NCI-H446 treated with DMSO at 0.1 percent for 48 hours (cell line): ENCODE measurements at places on chromosomes 5 and 9.

GRCh38 chr9:91655215-91655614 lies 231.6 kb upstream of the NFIL3 start:
- DNase-seq = no peak

- DNase-seq = no peak
Measured at GRCh38 chr5:132505641-132506040, 15.1 kb upstream of the IRF1 start.

- no peak for DNase-seq
Measured at GRCh38 chr9:92637326-92637725, 32.6 kb downstream of the IPPK start.

DNA sequence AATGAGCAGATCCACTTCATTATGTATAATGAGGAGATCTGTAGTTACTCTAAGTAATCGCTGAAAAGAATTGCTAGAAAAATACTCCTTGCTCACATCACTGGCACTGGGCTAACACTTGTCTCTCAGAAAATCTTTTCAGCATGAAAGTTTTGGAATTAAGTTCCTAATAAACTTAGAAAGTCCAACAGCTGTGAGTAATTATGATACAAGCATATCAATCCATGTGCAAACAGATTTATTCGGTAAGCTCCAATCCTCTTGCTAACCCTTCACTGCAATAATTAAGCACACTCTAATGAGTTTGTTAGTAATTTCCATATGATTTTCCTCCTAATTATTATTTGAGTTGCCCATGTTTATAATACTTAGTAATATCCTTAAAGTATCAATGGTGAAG lies 652.6 kb upstream of the WWC1 start:
- DNase-seq = no peak

DNA sequence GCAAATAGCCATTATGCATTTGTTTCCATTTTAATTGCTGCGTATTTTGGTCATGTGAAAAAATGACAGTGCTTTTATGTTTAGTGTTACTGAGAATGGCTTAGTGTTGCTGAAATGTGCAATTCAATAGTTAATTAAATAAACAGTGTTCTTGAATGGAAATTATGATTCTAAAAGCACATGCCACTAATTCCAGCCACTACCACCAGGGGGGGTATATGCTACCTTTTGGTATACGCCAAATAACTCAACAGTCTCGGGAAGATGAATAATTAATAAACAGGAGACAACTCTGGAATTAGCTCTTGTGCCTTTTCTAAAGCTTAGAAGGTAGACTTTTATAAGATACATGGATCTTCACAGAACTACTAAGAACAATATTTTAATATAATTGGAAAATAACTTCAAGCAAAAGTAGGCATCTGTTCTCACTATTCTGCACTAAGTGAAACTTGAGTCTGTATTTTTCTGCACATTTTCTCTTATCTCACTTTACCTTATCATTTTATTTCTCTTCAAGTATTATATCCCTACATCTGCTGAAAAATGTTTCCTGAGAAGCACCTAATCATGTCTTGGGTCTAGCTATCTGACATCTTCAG lies 83.5 kb upstream of the MINAR2 start:
- no peak for DNase-seq

DNA sequence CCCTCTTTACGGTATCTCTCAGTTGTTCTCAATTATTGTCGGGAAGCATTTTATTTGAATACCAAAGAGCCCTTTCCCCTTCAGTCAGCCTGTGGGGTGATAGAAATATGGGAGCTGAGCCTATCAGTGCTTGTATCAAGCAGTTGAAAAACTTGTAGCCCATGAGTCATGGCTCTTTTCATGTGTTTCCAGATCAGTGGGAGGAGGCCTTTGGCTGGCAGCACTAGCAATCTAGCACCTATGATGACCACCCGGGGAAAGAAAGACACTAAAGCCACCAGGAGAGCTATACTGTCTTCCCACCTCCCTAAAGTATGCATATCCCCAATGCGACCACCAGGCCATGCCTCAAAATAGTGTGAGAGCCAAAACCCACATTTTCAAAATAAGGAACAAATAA lies 696.9 kb upstream of the C9orf72 start:
- DNase-seq = no peak

DNA sequence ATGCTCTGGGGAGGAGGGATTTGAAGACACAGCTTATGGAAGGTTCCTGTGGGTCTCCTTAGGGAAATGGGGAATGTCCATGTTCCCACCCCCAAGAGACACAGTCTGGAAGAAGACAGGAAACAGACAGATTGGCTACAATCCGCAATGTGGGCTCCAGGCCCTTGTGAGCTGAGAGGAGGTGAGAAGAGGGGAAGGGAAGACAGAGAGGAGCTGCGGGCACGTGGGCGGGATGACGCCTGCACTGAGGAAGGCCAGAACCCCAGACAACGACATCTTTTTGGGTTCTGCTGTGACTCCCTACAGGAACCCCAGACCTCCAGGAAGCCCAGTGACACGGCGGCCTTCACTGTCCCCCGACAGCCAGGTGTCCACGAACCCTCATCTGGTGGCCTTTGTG lies 29.9 kb upstream of the NKD2 start:
- DNase-seq = no peak

DNA sequence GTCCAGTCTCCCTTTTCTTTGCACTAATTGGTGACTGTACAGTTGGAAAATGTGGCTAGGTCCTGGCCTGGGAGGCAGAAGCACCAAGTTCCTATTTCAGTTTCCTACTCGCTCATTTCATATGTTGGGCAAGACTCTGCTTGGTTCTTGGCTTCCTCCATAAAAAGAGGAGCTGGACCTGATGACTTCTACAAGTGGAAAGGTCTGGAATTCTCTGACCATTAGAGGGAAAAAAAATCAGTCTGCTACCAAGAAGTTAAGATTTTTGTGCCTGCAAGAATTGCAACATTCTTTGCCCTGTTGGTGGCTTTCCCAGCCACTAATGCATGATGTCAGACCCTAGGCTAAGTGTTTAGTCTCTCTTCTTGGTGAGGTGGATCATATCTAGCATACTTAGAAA lies 91.5 kb downstream of the WDR41 start:
- no peak for DNase-seq

- no peak for DNase-seq
Measured at GRCh38 chr5:61526207-61526519, 194.1 kb downstream of the ZSWIM6 start.

- peak; percentile 9 for DNase-seq
Measured at GRCh38 chr9:77848897-77849296, 182.7 kb downstream of the GNAQ start.

DNA sequence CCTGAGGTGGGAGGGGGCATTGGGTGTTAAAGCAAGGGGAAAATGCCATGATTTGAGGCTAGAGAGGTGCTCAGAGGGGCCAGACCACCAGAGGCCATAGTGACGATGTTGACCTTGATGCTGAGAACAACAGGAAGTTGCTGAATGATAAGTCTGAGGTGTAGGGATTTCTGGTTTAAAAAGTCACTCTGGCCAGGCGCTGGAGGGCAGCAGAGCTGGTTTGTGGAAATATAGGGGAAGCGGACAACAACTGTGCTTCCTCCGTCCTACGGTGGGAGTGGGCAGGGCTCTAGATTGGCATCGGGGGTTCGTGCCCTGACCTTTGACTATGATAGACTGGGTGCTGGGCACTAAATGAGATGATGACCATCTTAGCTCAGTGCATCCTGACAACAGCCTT lies 44.7 kb downstream of the STOM start:
- DNase-seq = no peak

DNA sequence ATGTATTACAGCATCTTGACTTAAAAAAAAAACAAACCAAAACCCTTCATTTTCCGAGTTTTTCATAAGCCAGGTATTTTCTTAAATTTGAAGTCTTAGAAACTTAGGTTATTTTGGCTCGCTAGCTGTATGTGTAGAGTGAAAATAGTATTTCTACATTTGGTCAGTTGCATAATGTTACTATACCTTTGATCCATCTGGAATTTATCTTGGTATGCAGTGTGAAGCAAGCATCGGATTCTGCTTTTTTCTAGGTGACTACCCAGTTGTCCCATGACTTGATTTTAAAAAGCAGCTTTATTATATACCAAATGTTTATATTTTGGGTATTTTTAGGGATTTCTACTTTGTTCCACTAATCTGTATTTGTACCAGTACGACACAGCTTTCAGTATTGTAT lies 27.7 kb downstream of the UBAP1 start:
- no peak for DNase-seq

GRCh38 chr5:32531885-32532520 lies 53.4 kb upstream of the SUB1 start:
- no peak for DNase-seq

GRCh38 chr5:164175083-164175482 lies 669.7 kb downstream of the MAT2B start:
- no peak for DNase-seq

GRCh38 chr5:77444356-77444755 lies 47.8 kb downstream of the WDR41 start:
- DNase-seq = no peak

- no peak for DNase-seq
Measured at GRCh38 chr5:168935183-168935582, 356.0 kb upstream of the PANK3 start.

GRCh38 chr5:160339406-160340130 lies 27.2 kb upstream of the CCNJL start:
- DNase-seq = peak; percentile 73

- DNase-seq = no peak
Measured at GRCh38 chr9:125696106-125696647, 10.8 kb downstream of the MAPKAP1 start.

- no peak for DNase-seq
Measured at GRCh38 chr5:172558076-172558976, 82.7 kb upstream of the NEURL1B start.

DNA sequence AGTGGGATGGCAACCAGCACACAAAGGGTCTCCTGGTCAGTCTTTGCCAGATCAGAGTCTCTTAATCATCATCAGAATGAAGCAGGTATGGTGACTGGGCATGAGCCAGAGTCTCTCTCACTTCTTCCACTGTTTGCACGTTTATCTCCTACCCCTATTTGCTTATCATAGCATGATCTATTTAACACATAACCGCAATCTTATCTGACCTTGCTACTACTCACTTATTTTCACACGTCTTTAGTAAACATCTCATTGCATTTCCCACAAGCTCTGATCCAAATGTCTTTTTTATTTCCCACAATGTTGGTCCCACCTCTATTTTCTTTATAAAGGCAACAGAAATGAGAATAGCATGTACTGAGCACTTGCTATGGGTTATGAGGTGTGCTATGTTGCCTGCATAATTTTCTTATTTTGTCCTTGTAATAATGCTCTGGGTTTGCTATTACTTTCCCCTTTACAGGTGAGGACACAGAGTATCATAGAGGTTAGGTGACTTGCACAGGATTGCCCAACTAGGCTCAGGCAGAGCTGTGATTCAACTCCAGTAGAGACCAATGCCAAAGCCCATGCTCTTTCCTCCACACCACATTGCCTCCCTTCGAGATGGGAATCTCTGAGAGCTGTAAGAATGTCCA lies 39.7 kb upstream of the IL7R start:
- DNase-seq = no peak

DNA sequence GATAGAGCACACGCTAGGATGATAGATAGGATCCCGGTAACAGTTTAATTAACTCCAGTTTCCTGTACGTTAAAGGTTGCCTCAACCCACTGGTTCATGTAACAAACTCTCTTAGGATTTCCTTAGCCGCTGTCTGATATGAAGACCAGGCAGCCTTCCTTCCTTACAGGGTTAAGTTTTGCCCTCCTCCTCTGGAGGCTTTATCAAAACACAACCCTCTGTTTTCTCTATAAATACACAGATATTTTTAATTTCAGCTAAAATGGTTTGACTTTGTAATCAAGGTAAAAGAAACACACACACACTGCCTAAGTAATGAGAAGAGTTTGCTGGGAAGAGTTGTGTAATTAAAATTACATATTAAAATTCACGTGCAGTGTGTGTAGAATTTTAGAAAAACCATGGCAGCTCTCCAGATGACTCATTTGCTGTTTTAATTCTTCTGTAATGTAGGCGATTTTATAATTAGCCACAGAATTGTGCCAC lies 369.8 kb downstream of the CSNK1G3 start:
- peak; percentile 38 for DNase-seq

GRCh38 chr5:55308254-55308836 lies 556 bp downstream of the MTREX start:
- DNase-seq = no peak

GRCh38 chr5:61621202-61621650 lies 289.2 kb downstream of the ZSWIM6 start:
- no peak for DNase-seq

DNA sequence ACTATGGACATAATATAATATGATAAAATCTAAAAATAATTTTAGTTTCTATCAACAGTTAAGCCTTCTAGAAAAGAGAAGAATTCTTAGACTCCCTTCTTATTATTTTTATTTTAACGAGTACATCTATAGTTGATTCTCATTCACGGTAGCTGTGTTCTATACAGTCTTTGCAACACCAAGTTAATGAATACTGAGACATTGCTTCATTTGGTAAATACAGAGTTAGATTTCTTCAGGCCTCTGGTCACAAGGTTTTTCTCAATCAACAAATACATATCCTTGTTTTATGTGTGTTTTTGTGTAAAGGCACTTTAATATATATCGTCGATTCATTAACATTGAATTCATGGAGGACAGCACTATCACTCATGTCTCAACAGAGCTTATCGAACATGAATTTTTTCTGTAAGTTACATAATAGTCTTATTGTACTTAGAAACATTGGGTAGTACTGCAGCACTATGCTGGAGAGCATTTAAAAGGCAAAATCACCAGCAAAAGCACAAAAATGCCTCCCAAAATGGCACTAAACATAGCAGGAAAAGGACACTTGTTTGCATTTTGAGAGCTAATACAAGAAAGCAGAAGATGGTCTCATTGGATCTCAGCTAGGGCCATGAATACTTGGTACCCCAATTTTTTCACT lies 239.0 kb downstream of the FGF10 start:
- no peak for DNase-seq

DNA sequence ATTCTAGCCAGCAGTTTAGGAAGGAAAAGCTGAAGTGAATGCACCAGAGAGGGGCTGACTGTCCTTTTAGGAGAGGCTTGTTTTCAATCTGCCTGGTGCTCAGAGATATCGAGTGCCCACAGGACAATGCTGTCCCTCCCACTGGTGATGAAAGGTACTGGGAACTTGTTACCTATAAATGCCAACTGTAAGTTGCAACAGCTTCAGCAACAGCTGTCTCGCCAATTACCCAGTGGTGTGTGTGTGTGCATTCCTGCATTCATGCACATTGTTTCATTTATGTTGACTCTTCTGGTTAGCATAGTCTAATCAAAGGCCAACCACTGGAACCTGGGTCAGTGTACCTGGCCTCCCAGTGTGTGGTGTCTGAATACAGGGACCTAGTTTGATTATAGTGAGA lies 161.1 kb downstream of the CSNK1G3 start:
- no peak for DNase-seq
